ENCODE measurements at places on chromosomes 1 and 21.

DNA sequence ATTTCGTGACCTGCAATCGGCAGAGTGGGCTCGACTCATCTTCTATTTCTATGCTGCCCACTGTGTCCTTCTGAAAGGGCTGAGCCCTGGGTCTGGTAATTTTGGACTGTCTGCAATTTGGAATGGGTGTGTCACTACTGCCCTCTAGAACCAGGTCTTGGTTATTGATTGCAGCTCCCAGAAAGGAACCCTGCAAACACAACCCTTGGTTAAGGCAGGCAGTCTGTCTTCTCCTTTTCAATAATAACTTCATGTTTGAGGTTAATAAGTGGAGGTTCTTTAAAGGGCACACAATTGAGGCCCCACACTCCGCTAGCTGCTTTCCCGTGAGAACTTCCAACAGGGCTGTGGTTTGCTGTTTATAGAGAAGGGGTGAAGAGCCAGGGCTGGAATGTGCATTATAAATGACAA is 79.9 kb upstream of the LYST start:
- no peak for DNase-seq

DNA sequence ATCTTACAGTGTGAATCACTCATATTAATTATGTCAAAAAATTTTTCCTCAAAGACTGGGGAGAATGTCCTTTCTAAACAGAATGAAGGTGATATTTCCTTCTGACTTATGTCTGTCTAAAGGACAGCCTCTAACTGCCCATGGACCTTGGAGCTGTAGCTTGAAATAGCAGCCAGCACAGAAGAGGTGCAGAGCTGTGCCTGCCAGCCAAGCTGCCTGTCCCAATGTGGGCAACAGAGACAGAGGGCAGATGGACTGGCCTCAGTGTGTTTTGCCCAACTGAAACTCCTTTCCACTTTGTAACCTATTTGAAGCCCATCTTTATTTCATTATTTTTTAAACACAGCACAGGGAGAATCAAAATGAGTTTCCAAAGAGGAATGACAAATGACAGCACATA is 97.6 kb upstream of the DYNLT5 start:
- no peak for DNase-seq

- no peak for DNase-seq
Observed at GRCh38 chr1:183097438-183098051, 74.3 kb downstream of the LAMC1 start.

- DNase-seq, result no peak
Observed at GRCh38 chr1:46583494-46583893, 20.6 kb downstream of the MKNK1 start.

- DNase-seq, result no peak
Observed at GRCh38 chr1:88984569-88984968, 7.9 kb downstream of the KYAT3 start.

DNA sequence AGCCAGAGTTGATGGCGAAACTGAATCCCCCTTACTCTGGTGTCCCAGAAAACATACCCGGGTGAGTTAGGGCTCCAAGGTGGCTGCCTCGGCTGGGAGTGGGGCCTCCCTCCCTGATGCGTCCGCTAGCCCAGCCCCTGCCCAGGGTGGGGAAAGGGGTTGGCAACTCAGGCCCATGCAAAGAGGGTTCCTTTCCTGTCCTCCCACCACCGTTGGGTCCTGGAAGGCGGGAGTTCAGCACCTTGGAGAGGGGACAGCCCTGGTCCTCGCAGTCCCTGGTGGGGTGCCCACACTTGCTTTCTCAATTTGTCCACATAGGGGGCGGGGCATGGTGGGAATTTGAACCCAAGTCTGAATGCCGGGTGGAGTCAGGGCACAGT is 6.1 kb downstream of the SRM start:
- peak; percentile 28 for DNase-seq

- no peak for DNase-seq
Observed at GRCh38 chr1:245645406-245645805, 490.6 kb downstream of the KIF26B start.

DNA sequence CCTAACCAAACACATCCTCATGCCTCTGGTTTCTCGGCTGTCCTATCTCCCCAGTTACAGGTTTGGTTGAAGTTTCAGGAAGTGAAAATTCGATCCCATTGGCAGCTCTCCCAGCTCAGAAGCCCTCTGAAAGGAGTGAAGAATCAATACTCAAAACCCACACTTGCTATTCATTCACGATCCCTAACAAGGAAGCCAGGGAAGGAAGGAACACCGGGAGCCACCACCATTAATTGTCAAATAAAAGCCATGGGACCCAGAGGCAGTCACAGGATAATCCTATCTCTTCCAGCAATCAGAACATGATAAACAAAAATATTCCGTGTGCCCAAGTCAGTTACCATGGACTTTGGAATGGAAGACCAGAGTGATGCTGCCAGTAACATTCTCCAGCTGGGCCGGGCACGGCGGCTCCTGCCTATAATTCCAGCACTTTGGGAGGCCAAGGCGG is 7.0 kb downstream of the TMPRSS2 start:
- no peak for DNase-seq

- DNase-seq, result no peak
Observed at GRCh38 chr1:91798740-91799139, 87.2 kb downstream of the TGFBR3 start.

GRCh38 chr1:156746728-156747631 is 4.5 kb downstream of the HDGF start:
- DNase-seq, result peak; percentile 70
